ENCODE measurements at places on chromosomes 1 and 21. TPM values are rescaled to one million over a fixed set of nuclear protein-coding genes. Genes with fewer than 3 reads are reported as not detected.

GRCh38 chr1:53354119-53354518 is 26.2 kb upstream of the LRP8 start:
- DNase-seq: no peak

DNA sequence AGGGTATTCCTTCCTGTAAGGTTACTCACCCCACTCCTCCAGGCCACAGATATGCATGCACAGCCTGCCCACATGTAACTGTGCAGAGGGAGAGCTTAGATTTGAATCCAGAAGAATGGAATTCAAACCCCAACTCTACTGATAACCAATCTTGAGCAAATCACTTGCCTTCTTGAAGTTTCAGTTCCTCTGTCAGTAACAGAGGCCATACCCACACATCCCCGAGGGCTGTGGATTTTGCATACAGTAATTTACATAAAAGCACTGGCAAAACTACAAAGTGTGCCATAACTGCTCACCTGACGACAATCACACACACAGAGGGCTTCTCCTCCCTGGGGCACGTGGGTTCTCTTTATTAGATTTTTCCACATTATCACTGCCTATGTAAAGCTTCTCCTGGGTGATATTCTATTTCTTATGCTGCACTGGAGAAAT is 18.6 kb downstream of the CD247 start:
- DNase-seq: no peak

DNA sequence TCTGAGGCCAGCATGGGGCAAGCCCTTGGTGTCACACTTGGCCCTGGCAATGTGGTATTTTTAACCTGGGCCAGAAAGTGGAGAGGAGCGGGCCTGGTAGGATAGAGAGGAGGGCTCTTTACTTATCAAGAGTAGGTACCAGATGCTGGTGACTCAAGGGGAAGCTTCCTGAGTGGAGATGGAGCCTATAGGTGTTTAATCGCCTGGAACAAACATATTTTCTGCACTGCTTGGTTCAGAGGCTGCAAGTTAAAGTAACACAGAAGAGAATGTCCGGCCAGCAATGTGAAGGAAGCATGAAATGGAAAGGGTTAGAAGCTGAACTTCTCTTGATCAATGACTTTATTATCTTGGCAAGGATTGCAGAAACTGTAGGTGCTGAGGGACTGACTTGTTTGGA is 74.3 kb downstream of the DDR2 start:
- no peak for DNase-seq

DNA sequence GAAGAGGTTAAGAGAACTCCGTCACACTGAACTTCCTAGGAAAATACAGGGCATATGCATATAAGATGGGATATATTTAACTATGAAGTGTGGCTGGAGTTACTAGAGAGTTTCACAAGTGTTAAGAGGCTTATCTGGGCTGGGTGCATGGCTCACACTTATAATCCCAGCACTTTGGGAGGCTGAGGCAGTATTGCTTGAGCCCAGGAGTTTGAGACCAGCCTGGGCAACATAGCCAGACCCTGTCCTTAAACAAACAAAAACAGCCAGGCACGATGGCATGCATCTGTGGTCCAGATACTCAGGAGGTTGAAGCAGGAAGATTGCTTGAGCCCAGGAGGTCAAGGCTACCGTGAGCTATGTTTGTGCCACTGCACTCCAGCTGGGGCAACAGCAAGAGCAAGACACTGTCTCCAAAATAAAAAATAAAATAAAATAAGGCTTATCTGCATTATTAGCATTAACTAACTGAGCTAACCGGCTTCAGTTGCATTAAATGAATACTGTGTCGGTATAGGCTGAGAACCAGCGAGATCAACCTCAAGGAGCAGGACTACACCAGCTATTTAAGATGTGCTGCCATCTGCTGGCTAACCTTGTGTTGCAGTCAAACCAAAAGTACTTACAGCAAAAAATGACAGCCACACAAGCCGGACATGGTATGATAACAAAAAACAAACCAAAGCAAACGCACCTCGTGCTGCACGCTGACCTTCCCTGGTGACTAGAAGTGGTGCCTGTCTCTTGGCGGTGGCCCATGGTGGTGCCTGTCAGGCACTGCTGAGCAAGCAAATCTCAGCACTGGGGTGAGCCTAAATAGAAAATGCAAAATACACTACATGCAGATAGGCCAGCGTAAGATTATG is 19.7 kb upstream of the RBBP5 start:
- DNase-seq: peak; percentile 91

- no peak for DNase-seq
These were observed 74.5 kb upstream of the MUTYH start for GRCh38 chr1:45414746-45415145.

CLCNKB gene
- not detected for total RNA-seq

L1TD1 gene
- not detected for total RNA-seq

TSSK3 gene
- 2.0 TPM for total RNA-seq
